Activated CD4-positive, alpha-beta T cell treated with anti-CD3 and anti-CD28 coated beads, Interleukin-10, Interleukin-2, amounts not matched to agents 100 ng/mL and 50 ng/mL, durations not matched to agents 16 hours and 8 hours (primary cell): ENCODE measurements at places on chromosomes 5 and 9.

GRCh38 chr5:68367717-68368116 is 152.2 kb downstream of the PIK3R1 start:
- no peak for DNase-seq

GRCh38 chr9:95927271-95928004 is 51.9 kb downstream of the ERCC6L2 start:
- no peak for DNase-seq

DNA sequence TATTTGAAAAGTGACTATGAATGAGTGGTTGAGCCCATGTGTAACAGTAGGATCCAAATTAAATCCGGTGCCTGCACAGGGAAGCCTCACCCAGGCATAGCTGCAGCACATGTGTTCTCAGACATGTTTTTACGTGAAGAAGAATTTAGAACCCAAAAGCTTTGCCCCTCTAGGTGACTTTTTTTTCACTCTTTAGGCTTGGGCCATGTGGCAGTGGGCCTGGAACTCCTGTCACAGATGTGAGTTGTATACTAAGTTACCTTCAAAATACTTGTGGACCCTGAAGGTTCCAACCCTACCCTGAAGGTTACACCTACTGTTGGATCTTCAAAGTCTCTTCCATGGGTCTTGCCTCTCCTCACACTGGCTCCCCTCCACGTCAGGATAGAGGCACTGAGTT is 146.6 kb downstream of the GAS1 start:
- no peak for DNase-seq

DNA sequence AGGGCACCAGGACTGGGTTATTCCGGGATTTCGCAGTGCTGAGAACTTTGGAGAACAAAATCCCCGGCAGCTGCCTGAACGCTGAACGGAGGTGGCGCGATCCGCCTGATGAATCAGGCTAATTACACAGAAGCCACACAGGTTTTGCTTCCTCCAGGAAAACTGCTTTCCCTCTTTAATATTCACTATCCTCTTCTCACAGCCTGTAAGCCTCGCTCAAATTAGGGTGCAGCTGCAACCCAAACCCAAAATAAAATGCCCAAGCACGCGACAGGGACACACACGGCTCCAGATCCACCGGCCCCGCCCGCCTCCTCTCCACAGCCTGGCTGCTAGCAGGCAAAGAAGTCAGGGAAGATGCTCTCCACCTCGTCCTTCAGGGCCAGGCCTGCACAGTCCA is 6.0 kb downstream of the SOHLH1 start:
- no peak for DNase-seq

GRCh38 chr9:132372177-132373095 is 17.6 kb upstream of the SETX start:
- DNase-seq: peak; percentile 14

DNA sequence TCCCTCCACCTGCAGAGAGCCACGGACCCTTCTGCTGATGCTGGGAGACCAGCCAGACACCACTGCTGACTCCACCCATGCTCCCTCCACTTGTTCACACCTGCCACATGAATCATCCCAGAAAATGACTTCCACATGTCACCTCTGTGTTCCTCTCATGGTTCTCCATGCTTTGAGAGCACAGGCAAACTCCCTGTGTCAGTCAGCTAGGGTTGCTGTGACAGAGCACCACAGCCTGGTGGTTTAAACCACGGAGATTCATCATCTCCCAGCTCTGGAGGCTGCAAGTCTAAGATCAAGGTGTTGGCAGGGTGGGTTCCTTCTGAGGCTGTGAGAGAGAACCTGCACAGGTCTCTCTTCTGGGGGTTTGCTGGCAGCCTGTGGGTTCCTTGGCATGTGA is 381.4 kb downstream of the GADD45G start:
- DNase-seq: peak; percentile 66

GRCh38 chr9:13688990-13689600 is 409.6 kb upstream of the MPDZ start:
- no peak for DNase-seq
